GM12892 (cell line): ENCODE measurements at places on chromosomes 5 and 9.

- no peak for DNase-seq
These were observed 177.2 kb upstream of the PITX1 start for GRCh38 chr5:135211083-135211790.

GRCh38 chr5:6943197-6944112 is 230.2 kb downstream of the TENT4A start:
- DNase-seq, result no peak

GRCh38 chr5:11560915-11561697 is 343.1 kb downstream of the CTNND2 start:
- DNase-seq, result no peak

GRCh38 chr9:132063281-132063680 is 16.4 kb downstream of the MED27 start:
- no peak for DNase-seq

DNA sequence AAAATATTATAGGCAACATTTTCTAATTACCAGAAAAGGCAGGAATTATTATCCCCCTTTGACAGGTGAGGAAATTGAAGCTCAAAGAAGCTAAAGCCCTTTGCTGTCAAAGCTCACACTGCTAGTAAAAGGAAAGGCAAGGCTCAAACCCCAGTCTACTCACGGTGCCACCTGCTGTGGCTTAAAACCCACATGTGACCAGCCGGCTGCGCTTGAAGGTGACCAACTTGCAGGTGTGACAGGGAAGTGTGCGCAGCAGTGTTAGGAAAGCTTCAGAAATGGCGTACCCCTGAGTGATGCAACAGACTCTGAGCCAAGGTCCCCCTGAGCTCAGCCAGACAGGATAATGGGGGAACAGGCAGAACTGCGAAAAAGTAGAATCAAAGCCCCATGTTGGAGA is 45.2 kb downstream of the PAX5 start:
- no peak for DNase-seq
